ENCODE measurements at places on chromosomes 2 and 18. TPM values are rescaled to one million over a fixed set of nuclear protein-coding genes. Genes with fewer than 3 reads are reported as not detected.

Gene CCDC74B
- 5.0 TPM for total RNA-seq

Gene KCNJ13
- not detected for total RNA-seq

Gene RAD51AP2
- total RNA-seq, result not detected

Gene IER3IP1
- total RNA-seq, result 34.6 TPM

Gene SP5
- total RNA-seq, result not detected

Gene PDE1A
- 9.7 TPM for total RNA-seq

Gene NXPH2
- total RNA-seq, result 0.33 TPM

Gene CACNB4
- 10.8 TPM for total RNA-seq

Gene LDLRAD4
- 1.8 TPM for total RNA-seq

Gene GNAL
- 0.20 TPM for total RNA-seq

Gene PLEK
- total RNA-seq, result 0.07 TPM

Gene KYNU
- 0.20 TPM for total RNA-seq

Gene TEX44
- total RNA-seq, result not detected

Gene ARHGAP15
- total RNA-seq, result not detected

Gene DSEL
- total RNA-seq, result 53.5 TPM

Gene MBP
- 12.7 TPM for total RNA-seq

Gene ELOA2
- not detected for total RNA-seq

Gene XIRP2
- not detected for total RNA-seq

Gene PCARE
- total RNA-seq, result not detected

Gene SERPINB13
- not detected for total RNA-seq
